ENCODE measurements at places on chromosomes 2 and 18.

GRCh38 chr2:9738535-9739496 lies 104.5 kb upstream of the TAF1B start:
- DNase-seq, result no peak

GRCh38 chr2:174350018-174350417 lies 15.3 kb downstream of the SP9 start:
- DNase-seq, result no peak

GRCh38 chr18:25190472-25190871 lies 161.5 kb downstream of the ZNF521 start:
- DNase-seq, result no peak

DNA sequence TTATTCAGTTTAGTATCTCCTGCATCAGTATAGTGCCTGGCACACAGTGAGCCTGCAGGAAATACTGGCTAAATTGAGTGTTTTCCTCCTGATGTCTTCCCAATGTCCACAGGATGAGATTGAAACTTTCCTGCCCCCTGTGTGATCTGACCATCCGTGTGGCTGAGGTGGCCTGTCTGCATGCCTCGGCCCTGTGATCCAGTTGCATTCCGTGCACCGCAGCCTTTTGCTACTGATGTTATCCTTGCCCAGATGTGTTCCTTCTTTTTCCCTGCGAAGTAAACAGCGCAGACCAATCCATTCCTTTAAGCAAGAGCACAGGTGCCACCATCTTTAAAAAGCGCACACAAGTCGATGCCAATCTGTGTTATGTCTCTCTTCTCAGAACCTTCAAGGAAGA lies 462.6 kb downstream of the PTPRM start:
- no peak for DNase-seq

DNA sequence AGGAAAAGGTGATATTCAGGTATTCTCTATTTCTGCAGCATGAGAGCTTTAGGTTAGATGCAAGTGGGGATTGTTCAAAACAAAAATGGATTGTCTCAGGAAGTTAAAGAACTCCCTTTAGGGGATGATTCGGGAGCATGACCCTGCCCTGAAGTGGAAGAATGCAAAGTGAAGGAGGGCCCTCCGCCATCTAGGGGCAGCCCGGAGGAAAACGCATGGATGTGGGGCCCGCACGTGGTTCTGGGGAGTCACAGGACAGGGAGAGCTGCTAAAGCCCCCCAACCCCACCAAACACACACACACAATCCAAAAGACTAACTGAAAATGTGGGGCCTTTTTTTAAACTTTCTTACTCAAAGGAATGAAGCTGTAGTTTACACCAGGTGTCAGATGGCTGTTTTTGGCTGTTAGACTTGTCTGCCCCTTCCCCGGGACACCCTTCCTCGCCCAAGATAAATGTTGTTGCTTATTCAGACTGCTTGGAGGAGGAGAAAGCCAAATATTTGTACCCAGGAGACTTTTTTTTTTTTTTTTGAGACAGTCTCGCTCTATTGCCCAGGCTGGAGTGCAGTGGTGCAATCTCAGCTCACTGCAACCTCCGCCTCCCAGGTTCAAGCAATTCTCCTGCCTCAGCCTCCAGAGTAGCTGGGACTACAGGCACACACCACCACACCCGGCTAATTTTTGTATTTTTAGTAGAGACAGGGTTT lies 78.8 kb downstream of the HNRNPLL start:
- no peak for DNase-seq

GRCh38 chr2:44448860-44449527 lies 87.2 kb downstream of the CAMKMT start:
- DNase-seq, result no peak

DNA sequence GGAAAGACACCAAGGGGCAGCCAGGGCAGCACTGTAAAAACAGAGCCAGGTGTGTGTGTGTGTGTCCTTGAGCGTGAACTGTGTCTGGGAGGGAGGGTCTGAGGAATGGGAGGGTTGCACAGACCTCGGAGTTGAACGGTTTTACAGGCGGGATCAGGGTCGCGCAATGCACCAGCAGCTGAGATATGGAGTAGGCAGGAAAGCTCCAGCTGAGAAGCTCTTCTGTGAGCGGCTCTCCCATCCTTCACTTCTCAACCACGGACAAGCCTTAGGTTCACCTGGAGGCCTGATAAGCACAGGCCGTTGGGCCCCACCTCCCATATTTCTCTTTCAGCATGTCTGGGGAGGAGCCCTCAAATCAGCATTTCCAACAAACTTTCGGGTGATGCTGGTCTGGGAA lies 12.1 kb downstream of the SERTAD2 start:
- no peak for DNase-seq

DNA sequence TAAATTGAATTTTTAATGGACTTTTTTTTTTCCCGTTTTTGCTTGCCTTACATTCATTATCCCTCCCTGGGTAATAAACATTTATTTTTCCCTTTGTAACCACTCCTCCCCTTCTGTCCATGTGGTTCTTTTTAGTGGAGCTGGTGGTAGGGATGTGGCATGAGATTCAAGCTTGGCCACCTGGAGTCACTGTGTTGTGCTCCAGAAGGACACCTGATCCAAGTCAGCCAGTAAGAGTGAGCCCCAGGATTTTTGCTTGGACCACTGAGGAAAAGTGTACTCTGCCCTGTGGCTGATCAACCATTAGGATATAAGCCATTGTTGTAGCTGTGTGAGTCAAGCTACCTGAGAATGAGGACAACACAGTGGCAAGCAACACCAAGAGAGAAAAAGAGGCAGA lies 11.1 kb upstream of the ACTR3 start:
- DNase-seq, result no peak

GRCh38 chr2:238287737-238288649 lies at the start of gene PER2:
PER2 (minus strand) TSS chr2:238288610; CDS start chr2:238277936, 10,674 bp downstream.
- no peak for DNase-seq

GRCh38 chr2:241399941-241400922 lies 44.1 kb downstream of the FARP2 start:
- no peak for DNase-seq

DNA sequence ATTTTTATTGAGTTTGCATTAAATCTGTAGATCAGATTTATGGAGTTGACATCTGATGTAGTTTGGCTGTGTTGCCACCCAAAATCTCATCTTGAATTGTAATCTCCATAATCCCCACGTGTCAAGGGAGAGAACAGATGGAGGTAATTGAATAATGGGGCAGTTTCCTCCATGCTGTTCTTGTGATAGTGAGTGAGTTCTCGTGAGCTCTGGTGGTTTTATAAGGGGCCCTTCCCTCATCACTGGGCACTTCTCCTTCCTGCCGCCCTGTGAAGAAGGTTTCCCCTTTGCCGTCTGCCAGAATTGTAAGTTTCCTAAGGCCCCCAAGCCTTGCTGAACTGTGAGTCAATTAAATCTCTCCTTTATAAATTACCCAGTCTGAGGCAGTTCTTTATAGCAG lies 32.2 kb downstream of the ZC3H15 start:
- DNase-seq, result no peak

DNA sequence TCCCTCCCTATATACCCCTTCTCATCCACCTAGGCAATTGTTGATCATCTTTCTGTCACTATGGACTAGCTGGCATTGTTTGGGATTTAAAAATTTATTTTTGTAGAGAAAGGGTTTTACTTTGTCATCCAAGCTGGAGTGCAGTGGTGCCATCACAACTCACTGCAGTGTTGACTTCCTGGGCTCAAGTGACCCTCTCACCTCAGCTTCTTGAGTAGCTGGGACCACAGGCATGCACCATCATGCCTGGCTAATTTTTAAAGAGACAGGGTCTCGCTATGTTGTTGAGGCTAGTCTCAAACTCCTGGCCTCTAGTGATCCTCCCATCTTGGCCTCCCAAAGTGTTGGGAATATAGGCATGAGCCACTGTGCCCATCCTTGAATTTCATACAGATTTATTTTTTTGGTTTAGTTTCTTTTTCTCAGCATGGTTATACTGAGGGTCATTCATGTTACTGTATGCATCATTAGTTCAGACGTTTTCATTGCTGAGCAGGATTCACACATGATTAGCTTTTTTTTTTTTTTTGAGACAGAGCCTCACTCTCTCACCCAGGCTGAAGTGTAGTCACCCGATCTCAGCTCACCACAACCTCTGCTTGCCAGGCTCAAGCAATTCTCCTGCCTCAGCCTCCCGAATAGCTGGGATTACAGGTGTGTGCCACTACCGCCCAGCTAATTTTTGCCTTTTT lies 8.6 kb upstream of the PCARE start:
- DNase-seq, result no peak

DNA sequence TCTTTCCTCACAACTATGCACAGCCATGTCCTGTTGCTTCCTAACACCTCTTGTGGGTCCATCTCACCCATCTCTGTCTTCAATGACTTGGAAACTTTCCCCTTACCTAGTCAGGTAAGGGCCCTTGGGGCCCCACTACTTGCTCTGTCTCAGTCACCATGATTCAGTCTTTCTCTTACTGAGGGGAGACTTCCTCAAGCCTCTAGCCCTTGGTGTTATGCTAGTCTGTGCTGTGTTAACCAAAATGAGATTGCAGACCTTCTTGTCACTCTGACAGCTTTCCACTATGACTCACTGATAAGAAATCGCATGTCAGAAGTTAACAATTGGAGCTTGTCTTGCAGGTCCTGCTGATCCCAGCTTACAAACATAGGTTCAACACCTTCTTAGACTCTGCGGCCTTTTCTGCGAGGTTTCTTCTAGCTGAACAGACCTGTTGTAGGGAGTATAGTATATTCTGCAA lies 65.3 kb downstream of the WDR75 start:
- no peak for DNase-seq

DNA sequence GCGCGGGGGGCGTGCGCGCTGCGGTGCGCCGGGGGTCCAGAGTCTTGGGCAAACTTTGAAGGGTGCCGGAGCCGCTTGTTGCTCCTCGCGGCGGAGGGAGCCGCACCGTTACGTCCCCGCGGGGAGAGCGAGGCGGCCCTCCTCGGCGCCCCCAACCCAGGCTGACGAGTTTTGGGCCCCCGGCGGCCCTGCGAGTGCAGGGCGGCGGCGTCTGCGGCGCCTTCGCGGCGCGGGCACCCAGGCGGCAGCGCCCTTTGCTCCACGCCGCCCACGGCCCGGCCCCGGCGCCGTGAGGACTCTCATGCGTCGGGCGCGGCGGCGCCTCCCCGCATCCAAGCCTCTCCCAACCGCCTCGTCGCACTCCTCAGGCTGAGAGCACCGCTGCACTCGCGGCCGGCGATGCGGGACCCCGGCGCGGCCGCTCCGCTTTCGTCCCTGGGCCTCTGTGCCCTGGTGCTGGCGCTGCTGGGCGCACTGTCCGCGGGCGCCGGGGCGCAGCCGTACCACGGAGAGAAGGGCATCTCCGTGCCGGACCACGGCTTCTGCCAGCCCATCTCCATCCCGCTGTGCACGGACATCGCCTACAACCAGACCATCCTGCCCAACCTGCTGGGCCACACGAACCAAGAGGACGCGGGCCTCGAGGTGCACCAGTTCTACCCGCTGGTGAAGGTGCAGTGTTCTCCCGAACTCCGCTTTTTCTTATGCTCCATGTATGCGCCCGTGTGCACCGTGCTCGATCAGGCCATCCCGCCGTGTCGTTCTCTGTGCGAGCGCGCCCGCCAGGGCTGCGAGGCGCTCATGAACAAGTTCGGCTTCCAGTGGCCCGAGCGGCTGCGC lies 814 bp downstream of the FZD7 start:
- DNase-seq, result no peak

DNA sequence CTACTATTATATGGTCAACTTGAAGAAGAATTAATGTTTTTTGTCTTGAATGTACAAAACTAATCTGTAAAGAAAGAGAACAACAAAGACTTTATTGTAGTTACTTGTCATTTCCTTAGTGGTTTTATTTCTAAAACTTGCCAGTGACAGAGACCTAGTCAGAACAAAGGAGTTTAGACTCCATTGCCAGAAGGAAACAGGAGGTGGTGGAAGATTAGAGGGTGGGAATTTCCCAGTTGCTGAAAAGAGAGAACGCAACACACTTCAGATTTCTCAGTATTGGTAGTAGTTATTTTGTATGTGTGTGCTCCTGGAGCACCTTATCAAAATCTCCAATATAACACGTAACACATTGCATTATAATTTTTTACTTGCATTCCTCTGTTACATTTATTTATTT lies 81.4 kb downstream of the CDCA7 start:
- no peak for DNase-seq

GRCh38 chr2:213147538-213147937 lies 3.9 kb downstream of the IKZF2 start:
- DNase-seq, result no peak

DNA sequence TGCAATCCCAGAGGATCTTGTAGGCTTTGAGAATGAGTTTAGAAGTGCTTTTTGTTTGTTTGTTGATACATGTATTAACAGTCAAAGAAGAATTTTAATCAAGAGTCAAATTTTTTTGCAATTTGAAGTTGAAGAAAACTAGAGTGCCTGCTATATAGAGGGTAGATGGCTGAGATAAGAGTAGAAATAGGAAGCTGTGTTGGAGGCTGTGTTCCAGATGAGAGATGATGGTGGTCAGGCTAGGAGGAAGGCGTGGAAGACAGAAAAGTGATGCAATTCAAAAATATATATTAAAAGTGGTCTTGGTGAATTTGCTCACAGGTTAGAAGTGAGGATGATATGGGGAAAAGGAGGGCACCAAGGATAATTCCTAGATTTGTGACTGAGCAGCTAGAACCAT lies 978.3 kb downstream of the BCL11A start:
- no peak for DNase-seq

DNA sequence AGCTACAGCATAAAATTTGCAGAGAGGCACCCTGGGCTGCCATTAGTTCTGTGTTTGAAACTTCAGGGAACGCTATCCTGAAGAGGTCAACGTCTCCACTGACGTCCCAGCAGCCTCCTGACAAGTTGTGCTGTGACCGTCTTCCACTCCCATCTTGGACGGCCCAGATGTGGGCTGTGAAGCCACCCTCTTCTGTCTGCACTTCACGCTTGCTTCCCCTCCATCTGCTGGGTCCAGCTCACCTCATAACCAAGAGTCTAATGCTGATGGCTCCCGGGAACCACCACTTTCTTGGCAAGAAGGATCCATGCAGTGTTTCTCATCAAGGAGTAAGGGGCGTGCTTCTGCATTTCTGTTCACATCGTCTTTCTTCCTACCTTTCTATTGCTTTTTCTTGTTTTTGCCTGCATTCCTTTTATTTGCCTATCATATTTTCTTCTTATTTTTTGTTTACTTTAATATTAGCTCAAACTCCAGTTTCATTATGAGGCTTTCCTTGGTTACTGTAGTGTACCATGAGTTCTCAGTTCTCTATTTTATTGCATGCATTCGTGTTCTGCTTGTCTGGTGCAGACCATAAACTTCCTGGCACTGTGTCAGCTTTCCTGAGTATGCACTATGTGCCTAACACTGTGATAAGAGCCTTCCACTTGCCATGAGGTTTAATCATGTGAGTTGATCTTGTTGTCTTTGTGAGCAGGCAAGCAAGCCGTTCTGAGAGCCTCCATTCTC lies 631.8 kb upstream of the RAB6C start:
- DNase-seq, result no peak

GRCh38 chr18:77250926-77251729 lies 1.5 kb downstream of the GALR1 start:
- DNase-seq, result no peak

GRCh38 chr2:12725233-12726187 lies 8.8 kb downstream of the TRIB2 start:
- DNase-seq, result no peak

DNA sequence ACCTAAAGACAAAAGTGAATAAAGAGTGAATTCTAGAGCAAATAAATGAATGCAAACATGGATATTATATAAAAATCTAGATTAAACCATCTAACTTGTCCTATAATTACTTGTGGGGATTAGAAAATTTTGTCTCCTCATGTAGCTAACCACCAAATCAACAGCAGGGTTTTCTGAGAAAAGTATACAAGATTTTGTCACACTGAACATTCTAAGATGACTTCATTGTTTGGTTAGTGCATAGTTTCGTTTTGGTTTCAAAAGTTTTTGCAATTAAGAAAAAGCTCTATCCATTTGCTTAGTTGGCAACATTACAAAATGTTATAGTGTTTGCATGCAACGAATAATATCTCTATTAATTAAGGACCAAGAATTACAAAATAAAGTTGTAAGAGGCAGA lies 125.0 kb downstream of the LRP2 start:
- no peak for DNase-seq
